Left ventricle myocardium inferior (tissue), 1 donor: ENCODE measurements at places on chromosomes 2 and 18. TPM values are rescaled to one million over a fixed set of nuclear protein-coding genes. Genes with fewer than 3 reads are reported as not detected.

The EGR4 gene
- total RNA-seq: not detected

The SH3BP4 gene
- total RNA-seq: 9.6 TPM

DNA sequence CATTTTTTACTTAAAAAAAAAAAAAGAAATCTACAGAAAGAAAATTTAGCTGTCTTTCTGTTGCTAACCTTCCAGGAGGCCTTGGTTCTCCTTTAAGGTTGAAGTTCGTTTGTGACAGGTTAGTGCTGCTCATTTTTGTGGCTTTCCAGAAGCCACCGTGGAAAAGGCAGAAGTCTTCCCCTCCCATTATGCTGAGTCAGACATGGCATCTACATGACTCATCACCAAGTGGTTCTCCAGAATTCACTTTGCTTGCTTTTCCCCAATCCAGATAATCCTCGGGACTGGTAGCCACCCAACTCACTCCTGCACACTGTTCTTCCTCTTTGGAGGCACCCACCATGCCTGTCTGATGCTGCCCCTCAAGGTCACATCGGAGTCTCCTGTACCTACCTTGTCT lies 228.7 kb downstream of the PIK3C3 start:
- no peaks in the 10 kb centered on the region for H3K4me1 ChIP-seq
- H3K27me3 ChIP-seq: no peaks in the 10 kb centered on the region
- no peaks in the 10 kb centered on the region for H3K36me3 ChIP-seq
- no peak overlapping the region for H3K4me3 ChIP-seq

- DNase-seq: no peak
- H3K27ac ChIP-seq: peak overlapping the region; percentile 80
- no peaks in the 10 kb centered on the region for H3K27me3 ChIP-seq
- no peak overlapping the region for H3K4me3 ChIP-seq
- no peaks in the 10 kb centered on the region for H3K36me3 ChIP-seq
Measured at GRCh38 chr18:9818423-9818734, 67.4 kb upstream of the TXNDC2 start.

DNA sequence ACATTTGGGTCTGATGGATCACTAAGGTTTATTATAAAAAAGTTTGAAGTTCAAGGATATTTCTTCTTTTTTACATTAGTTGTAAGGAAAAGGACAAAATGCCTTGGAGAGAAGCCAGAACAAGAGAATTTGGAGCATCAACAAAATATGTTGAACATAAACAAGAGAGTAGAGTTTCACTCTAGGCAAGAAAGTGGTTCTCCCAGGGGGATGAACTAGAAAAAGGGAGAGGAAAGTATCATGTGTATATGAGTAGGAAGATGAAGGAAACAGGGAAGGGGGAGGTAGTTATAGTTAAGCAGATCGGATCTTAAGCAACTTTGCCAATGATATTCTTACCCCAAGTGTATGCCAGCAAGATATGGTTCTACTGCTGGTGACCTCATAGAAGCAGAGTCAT lies 63.8 kb upstream of the GALNT3 start:
- no peak overlapping the region for H3K27ac ChIP-seq
- no peaks in the 10 kb centered on the region for H3K27me3 ChIP-seq

DNA sequence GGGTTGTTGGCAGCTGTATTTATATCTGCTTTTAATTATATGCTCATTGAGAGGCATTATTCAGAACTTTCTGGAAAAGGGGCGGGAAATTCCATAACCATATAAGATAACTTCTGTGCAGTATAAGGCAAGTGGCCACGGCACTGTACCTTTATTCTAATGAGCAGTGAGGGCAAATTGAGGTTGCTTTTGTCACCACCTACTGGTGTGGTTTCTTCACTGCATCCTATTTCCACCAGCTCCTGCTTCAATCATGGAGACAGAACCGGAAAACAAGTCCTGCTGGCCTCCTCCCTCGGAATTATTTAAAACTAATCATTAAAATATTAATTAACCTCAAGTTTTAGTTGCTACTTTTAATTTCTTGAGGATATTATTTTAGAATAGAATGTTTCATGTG lies 759.4 kb downstream of the CBLN2 start:
- H3K4me1 ChIP-seq: no peaks in the 10 kb centered on the region
- no peaks in the 10 kb centered on the region for H3K27me3 ChIP-seq
- DNase-seq: no peak
- H3K4me3 ChIP-seq: no peak overlapping the region
- H3K36me3 ChIP-seq: no peaks in the 10 kb centered on the region

DNA sequence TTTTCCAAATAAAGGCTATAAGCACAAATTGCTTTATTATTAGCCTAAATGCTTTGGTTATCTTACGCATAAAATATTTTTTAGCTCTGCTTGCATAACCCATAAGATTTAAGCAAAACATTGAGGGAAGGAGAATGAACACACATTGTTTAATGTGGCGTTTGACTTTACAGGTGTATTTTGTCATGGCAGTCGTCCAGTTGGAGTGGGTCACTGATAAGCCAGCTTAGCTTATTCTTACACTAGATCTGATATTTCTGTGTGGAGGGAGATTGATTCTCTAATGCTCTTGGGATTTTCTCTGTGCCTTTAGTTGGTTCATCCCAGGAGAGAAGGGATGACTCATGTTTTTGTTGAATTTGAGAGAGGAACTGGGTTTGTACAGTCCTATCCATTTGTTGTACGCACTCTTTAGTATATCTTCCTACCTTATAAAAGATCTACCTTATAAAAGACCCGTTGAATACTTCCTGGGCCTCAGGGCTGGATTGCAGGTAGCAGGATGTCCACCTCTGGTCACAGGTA lies 47.5 kb upstream of the ACYP2 start:
- H3K27ac ChIP-seq: no peak overlapping the region
- H3K27me3 ChIP-seq: no peaks in the 10 kb centered on the region
- H3K4me1 ChIP-seq: no peaks in the 10 kb centered on the region
- H3K4me3 ChIP-seq: no peak overlapping the region
- no peaks in the 10 kb centered on the region for H3K36me3 ChIP-seq

GRCh38 chr2:17571681-17572080 lies 31.2 kb downstream of the VSNL1 start:
- H3K36me3 ChIP-seq: no peaks in the 10 kb centered on the region
- H3K4me1 ChIP-seq: peaks cover 3% of the 10 kb centered on the region
- H3K4me3 ChIP-seq: no peak overlapping the region
- DNase-seq: no peak

DNA sequence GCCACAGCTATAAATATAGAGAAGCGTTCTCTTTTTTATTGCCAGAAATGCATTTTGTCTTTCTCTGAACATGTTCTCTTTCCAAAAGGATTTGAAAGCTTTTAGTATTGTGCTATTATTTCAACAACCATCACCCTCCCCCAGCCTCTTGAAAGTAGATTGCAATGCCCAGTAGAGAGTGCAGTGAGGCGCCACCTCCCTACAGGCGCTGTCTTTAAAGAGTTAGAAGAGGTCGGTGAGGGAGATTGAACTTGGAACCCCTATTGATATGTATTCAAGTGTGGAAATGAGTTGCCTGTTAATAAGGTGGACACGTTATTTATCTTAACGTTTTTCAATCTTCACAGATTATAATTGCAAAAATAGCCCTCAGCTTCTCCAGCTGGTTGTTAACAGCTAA lies 360.3 kb downstream of the LRP1B start:
- no peaks in the 10 kb centered on the region for H3K27me3 ChIP-seq
- H3K27ac ChIP-seq: no peak overlapping the region
- no peaks in the 10 kb centered on the region for H3K4me1 ChIP-seq
- H3K36me3 ChIP-seq: no peaks in the 10 kb centered on the region
